Hair follicular keratinocyte (primary cell): ENCODE measurements at places on chromosomes 5 and 9. TPM values are rescaled to one million over a fixed set of nuclear protein-coding genes. Genes with fewer than 3 reads are reported as not detected.

Gene OR13D1
- total RNA-seq: not detected in 2 replicates

Gene PCDHGA10
- total RNA-seq: 1.3 and 1.6 TPM in 2 replicates

Gene C1QTNF2
- total RNA-seq: not detected in 2 replicates

Gene GLRA1
- total RNA-seq: not detected in 2 replicates

Gene PLCXD3
- total RNA-seq: not detected in 2 replicates

Gene FAM120AOS
- total RNA-seq: 18.1 and 25.2 TPM in 2 replicates

Gene LPAR1
- 21.4 and 29.0 TPM in 2 replicates for total RNA-seq

Gene RGMB
- total RNA-seq: 37.3 and 40.4 TPM in 2 replicates

Gene CDH10
- total RNA-seq: 0.15 TPM in 1 of 2 replicates, not detected in the other

Gene LHX6
- 1.9 TPM in 1 of 2 replicates, not detected in the other for total RNA-seq

Gene MARCHF11
- total RNA-seq: not detected in 2 replicates

Gene CA9
- total RNA-seq: 0.23 and 2.1 TPM in 2 replicates

Gene CNTNAP3B
- 1.4 and 3.5 TPM in 2 replicates for total RNA-seq

Gene SPATA31D4
- not detected in 2 replicates for total RNA-seq

Gene IDNK
- total RNA-seq: 2.3 and 3.3 TPM in 2 replicates

Gene ZCCHC7
- 14.1 and 15.1 TPM in 2 replicates for total RNA-seq

Gene SPINK4
- total RNA-seq: not detected in 2 replicates

Gene CDH9
- total RNA-seq: not detected in 2 replicates

Gene CCL27
- total RNA-seq: not detected in 2 replicates

Gene GRM6
- not detected in 2 replicates for total RNA-seq

Gene SPACA9
- total RNA-seq: 4.5 and 5.6 TPM in 2 replicates

Gene HINT1
- 462 and 486 TPM in 2 replicates for total RNA-seq

Gene ACTBL2
- 0.04 TPM in 1 of 2 replicates, not detected in the other for total RNA-seq

Gene SH3GL2
- total RNA-seq: not detected in 2 replicates

Gene KCTD16
- total RNA-seq: 0.04 TPM in 1 of 2 replicates, not detected in the other

Gene SURF4
- 194 and 245 TPM in 2 replicates for total RNA-seq

Gene CSF1R
- under 0.01 TPM in 1 of 2 replicates, not detected in the other for total RNA-seq

Gene BTNL3
- not detected in 2 replicates for total RNA-seq

Gene IFNA14
- not detected in 2 replicates for total RNA-seq

Gene ADGRD2
- total RNA-seq: 0.11 TPM in 1 of 2 replicates, not detected in the other

Gene GPR150
- 0.47 TPM in 1 of 2 replicates, not detected in the other for total RNA-seq

Gene CDKN2A
- total RNA-seq: 47.6 and 65.5 TPM in 2 replicates

Gene PTPN3
- 14.8 and 22.1 TPM in 2 replicates for total RNA-seq

Gene CSF2
- total RNA-seq: 16.9 and 49.0 TPM in 2 replicates

Gene ADGRV1
- total RNA-seq: 0.39 TPM in 1 of 2 replicates, not detected in the other

Gene NR2F1-AS1
- total RNA-seq: 0.11 TPM in 1 of 2 replicates, not detected in the other

Gene ARL14EPL
- not detected in 2 replicates for total RNA-seq

Gene NREP
- total RNA-seq: 3.4 and 4.9 TPM in 2 replicates

Gene PRR16
- 0.39 and 0.42 TPM in 2 replicates for total RNA-seq

Gene PDE6A
- under 0.01 TPM in 1 of 2 replicates, not detected in the other for total RNA-seq

Gene ENTPD2
- total RNA-seq: 0.11 and 0.39 TPM in 2 replicates

Gene SPAAR
- total RNA-seq: not detected in 2 replicates

Gene SLC45A2
- not detected in 2 replicates for total RNA-seq

Gene IFNA2
- not detected in 2 replicates for total RNA-seq

Gene SOX30
- not detected in 2 replicates for total RNA-seq

Gene ABO
- total RNA-seq: not detected in 2 replicates

Gene HAPLN1
- total RNA-seq: not detected in 2 replicates

Gene LCN12
- not detected in 2 replicates for total RNA-seq

Gene ELOVL7
- total RNA-seq: 8.1 and 13.5 TPM in 2 replicates

Gene GCNT4
- 2.5 and 3.4 TPM in 2 replicates for total RNA-seq

Gene LCP2
- not detected in 2 replicates for total RNA-seq

Gene ACOT12
- not detected in 2 replicates for total RNA-seq

Gene AK8
- total RNA-seq: 0.39 and 0.46 TPM in 2 replicates

Gene CNTNAP3
- 2.5 and 8.7 TPM in 2 replicates for total RNA-seq

Gene PCDHA3
- not detected in 2 replicates for total RNA-seq

Gene CARTPT
- total RNA-seq: not detected in 2 replicates
